Mesothelial cell of epicardium (in vitro differentiated cells): ENCODE measurements at places on chromosomes 4 and X. TPM values are rescaled to one million over a fixed set of nuclear protein-coding genes. Genes with fewer than 3 reads are reported as not detected.
A peak's percentile ranks its signal among the peaks of the same experiment; 100 is the strongest.

- H3K27me3 ChIP-seq, result no peaks in the 10 kb centered on the region
- H3K4me1 ChIP-seq, result no peaks in the 10 kb centered on the region
- H3K36me3 ChIP-seq, result no peaks in the 10 kb centered on the region
Observed at GRCh38 chrX:106707771-106708454, 18.6 kb upstream of the RNF128 start.

GRCh38 chr4:63315651-63316050, 1093.6 kb downstream of the TECRL start:
- no peak overlapping the region for H3K27ac ChIP-seq
- H3K36me3 ChIP-seq, result no peaks in the 10 kb centered on the region
- no peaks in the 10 kb centered on the region for H3K27me3 ChIP-seq
- no peak overlapping the region for H3K4me3 ChIP-seq
- peaks cover 7% of the 10 kb centered on the region for H3K4me1 ChIP-seq

DNA sequence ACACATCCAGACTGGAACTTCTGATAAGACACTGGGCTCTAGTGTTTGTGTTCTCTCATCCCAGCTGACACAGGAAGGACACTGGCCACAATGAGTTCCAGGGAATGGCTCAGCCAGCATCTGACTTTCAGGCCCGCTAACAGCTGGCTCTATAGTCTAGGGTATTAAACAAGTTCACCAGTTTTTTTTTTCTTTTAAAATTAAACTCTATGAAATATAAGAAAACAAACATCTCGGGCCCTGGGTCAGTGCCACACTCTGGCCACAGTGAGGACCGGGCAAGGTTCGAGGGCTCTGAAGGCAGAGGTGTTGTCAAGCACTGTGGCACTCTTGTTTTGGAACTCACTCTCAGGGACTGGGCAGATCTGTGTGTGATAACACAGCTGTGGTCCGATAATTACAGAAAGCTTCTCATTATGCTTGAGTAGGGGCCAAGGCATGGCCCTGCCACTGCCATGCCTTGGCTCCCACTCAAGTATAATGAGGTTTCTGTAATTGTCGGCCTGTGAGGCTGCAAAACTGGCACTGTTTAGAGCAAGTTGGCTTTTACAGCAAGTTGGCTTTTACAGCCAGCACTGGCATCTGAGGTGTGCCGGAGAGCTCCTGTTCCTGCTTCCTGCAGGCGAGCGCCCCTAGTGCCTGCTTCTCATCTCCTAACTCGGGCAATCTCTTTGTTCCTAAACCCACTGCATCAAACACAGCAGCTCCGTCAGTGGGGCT, 62.8 kb downstream of the PPP1R2C start:
- peak; percentile 29 for DNase-seq
- no peak overlapping the region for H3K27ac ChIP-seq
- H3K27me3 ChIP-seq, result no peaks in the 10 kb centered on the region
- H3K4me3 ChIP-seq, result no peak overlapping the region

DNA sequence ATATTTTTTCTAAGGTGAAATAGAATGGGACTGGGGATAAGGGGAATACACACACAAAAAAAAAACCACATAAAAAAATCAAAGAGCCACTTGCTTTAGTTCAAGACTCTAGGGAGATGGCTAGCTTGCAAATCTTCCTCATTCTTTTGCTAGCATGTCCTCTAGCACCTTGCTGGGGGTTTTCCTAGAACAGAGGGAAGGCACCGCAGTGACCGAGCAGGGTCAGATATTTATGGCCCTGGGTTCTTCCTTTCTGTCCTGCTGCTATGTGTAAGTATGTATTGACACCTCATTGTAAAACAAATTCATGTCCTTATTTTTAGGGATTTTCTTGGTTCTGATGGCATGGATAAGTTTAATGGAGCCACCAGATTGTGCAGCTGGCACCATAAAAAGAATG, 81.2 kb downstream of the SHISA3 start:
- no peaks in the 10 kb centered on the region for H3K27me3 ChIP-seq
- H3K4me1 ChIP-seq, result peaks cover 7% of the 10 kb centered on the region
- no peaks in the 10 kb centered on the region for H3K36me3 ChIP-seq
- H3K4me3 ChIP-seq, result no peak overlapping the region
- no peak overlapping the region for H3K27ac ChIP-seq
- DNase-seq, result no peak

DNA sequence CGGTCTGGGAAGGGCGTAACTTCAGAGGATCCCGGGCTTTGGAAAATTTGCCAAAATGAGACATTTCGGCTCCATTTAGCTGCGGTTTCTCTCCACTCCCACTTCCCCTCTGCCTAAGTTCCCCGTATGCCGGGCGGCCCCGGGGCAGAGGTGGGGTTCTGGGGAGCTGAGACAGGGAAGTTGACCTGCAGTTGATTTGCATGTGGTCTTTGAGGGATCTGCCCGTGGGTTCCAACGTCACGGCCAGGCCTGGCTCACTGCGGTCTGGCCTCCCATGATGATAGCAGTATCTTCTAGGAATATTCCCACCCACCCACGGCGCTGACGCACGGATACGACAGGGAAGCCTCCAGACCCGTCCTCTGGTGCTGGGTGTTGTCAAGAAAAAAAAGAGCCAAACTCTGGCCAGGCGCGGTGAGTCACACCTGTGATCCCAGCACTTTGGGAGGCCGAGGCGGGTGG, 27.3 kb upstream of the CRLF2 start:
- no peak overlapping the region for H3K4me3 ChIP-seq
- H3K4me1 ChIP-seq, result peaks cover 5% of the 10 kb centered on the region
- peaks cover 1% of the 10 kb centered on the region for H3K27me3 ChIP-seq
- no peaks in the 10 kb centered on the region for H3K36me3 ChIP-seq
- no peak overlapping the region for H3K27ac ChIP-seq

- H3K4me1 ChIP-seq, result peaks cover 5% of the 10 kb centered on the region
- H3K27me3 ChIP-seq, result peaks cover 2% of the 10 kb centered on the region
- H3K27ac ChIP-seq, result no peak overlapping the region
- no peaks in the 10 kb centered on the region for H3K36me3 ChIP-seq
- H3K4me3 ChIP-seq, result no peak overlapping the region
Observed at GRCh38 chr4:74314944-74315343, 6.7 kb downstream of the EPGN start.

DNA sequence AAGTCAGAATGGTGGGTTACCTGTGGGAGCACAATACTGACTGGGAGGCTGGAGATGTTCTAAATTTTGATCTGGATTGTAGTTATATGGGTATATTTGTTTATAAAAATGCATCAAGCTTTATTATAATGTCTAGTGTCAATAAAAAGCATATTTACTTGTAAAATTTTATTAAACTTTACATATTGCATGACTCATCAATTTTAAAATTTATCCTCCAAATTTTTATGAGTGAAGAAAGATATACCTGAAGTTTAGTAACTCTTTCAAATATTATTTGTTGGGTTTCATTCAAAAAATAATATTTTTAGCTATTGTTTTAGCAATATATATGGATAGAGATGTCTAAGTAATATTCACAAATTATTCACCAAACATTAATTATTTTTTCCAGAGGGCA, 103.0 kb downstream of the ANXA5 start:
- H3K27me3 ChIP-seq, result no peaks in the 10 kb centered on the region
- H3K36me3 ChIP-seq, result no peaks in the 10 kb centered on the region
- H3K4me3 ChIP-seq, result no peak overlapping the region
- H3K27ac ChIP-seq, result no peak overlapping the region

GRCh38 chr4:77617203-77617602, 11.6 kb downstream of the CXCL13 start:
- H3K27ac ChIP-seq, result no peak overlapping the region
- no peak for DNase-seq
- H3K4me1 ChIP-seq, result peaks cover 2% of the 10 kb centered on the region
- no peak overlapping the region for H3K4me3 ChIP-seq
- H3K36me3 ChIP-seq, result no peaks in the 10 kb centered on the region
- H3K27me3 ChIP-seq, result peaks cover 17% of the 10 kb centered on the region

GRCh38 chr4:161936625-161937550, 226.9 kb downstream of the FSTL5 start:
- no peak overlapping the region for H3K27ac ChIP-seq
- no peak overlapping the region for H3K4me3 ChIP-seq
- no peaks in the 10 kb centered on the region for H3K36me3 ChIP-seq
- DNase-seq, result no peak
- H3K27me3 ChIP-seq, result no peaks in the 10 kb centered on the region
- peaks cover 9% of the 10 kb centered on the region for H3K4me1 ChIP-seq

DNA sequence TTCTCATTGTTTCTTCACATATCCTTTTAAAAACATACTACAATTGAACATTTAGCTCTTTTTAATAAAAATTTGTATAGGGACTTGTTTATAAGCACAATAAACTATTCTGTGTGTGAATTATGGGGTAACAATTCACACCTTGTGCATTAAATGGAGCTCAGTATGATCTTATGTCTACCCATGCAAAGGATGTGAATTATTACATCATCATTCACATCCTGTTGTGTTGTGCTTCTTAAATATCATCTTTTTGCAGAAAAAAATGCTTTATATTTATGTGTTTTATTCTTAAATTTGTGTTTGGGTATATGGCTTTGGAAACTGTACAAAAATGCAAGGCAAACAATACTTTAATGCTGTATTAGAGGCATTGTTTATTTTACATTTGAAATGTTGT, 96.7 kb upstream of the PABPC4L start:
- peaks cover 3% of the 10 kb centered on the region for H3K4me1 ChIP-seq
- no peak overlapping the region for H3K27ac ChIP-seq
- no peak for DNase-seq
- no peaks in the 10 kb centered on the region for H3K27me3 ChIP-seq

GRCh38 chrX:10089378-10089795, 67.4 kb upstream of the CLCN4 start:
- DNase-seq, result no peak
- no peak overlapping the region for H3K4me3 ChIP-seq
- no peaks in the 10 kb centered on the region for H3K4me1 ChIP-seq
- no peak overlapping the region for H3K27ac ChIP-seq
- H3K36me3 ChIP-seq, result peaks cover 20% of the 10 kb centered on the region

- H3K4me3 ChIP-seq, result no peak overlapping the region
- no peaks in the 10 kb centered on the region for H3K4me1 ChIP-seq
- H3K27me3 ChIP-seq, result no peaks in the 10 kb centered on the region
- H3K36me3 ChIP-seq, result no peaks in the 10 kb centered on the region
- no peak for DNase-seq
- no peak overlapping the region for H3K27ac ChIP-seq
Observed at GRCh38 chrX:10395643-10396042, 224.7 kb downstream of the MID1 start.

GRCh38 chrX:16300831-16301230, 133.6 kb downstream of the MAGEB17 start:
- DNase-seq, result no peak
- H3K27me3 ChIP-seq, result no peaks in the 10 kb centered on the region
- no peak overlapping the region for H3K27ac ChIP-seq
- no peaks in the 10 kb centered on the region for H3K4me1 ChIP-seq
- H3K4me3 ChIP-seq, result no peak overlapping the region

- DNase-seq, result no peak
- H3K27ac ChIP-seq, result no peak overlapping the region
Observed at GRCh38 chr4:133102612-133103409, 46.3 kb upstream of the PCDH10 start.

GRCh38 chr4:95059663-95060062, 301.9 kb downstream of the BMPR1B start:
- no peak for DNase-seq
- no peak overlapping the region for H3K4me3 ChIP-seq
- H3K36me3 ChIP-seq, result no peaks in the 10 kb centered on the region

GRCh38 chrX:21993265-21993664, 38.9 kb upstream of the PHEX start:
- DNase-seq, result no peak
- no peak overlapping the region for H3K27ac ChIP-seq
- H3K27me3 ChIP-seq, result no peaks in the 10 kb centered on the region
- H3K4me1 ChIP-seq, result peaks cover 48% of the 10 kb centered on the region
- H3K4me3 ChIP-seq, result no peak overlapping the region

DNA sequence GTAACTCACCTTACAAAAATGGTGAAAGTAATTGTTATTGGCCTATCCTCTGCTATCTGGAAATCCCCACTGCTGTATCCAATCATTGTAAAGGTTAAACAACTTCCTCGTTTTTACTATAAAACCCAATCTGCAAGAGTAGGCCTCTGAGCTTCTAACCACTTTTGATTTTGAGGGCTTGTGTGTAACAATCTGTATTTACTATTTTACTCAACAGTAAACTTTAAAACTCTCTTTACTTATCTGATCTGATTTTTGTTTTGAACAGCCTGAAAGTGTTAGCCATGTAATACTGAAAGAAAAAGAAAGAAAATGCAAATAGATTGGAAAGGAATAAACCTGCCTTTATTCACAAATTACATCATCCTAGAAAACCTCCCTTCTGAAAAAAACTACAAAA, 63.1 kb downstream of the SLC10A7 start:
- no peaks in the 10 kb centered on the region for H3K36me3 ChIP-seq
- H3K27me3 ChIP-seq, result no peaks in the 10 kb centered on the region
- H3K4me1 ChIP-seq, result no peaks in the 10 kb centered on the region
- H3K4me3 ChIP-seq, result no peak overlapping the region

GRCh38 chrX:129549124-129549523, 9.1 kb downstream of the OCRL start:
- peak overlapping the region; percentile 54 for H3K27ac ChIP-seq
- H3K4me3 ChIP-seq, result no peak overlapping the region
- DNase-seq, result no peak
- peaks cover 22% of the 10 kb centered on the region for H3K36me3 ChIP-seq

DNA sequence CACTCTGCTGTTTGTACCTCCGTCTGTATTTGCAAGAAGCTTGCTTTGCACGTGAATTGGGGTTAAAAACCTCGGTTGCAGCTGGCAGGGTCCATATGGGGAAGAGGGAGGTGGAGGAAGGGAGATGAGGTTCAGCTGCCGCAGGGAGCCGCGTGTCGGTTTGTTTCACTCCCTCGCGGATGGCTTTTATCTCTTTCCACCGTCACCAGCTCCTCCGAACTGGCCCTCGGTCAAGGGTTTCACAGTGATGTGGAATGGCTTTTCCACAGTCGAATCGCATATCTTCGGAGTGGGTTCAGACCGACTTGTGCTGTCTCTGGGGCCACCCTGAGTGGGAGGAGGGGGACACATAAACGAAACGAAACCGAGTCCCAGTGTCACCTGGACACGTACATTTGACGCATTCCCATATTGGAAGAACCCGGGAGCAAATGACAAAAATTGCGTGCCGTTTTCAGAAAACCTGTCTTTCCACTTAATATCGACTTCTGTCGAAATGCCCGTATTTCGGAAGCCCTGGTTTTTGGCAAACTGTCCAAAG, 929 bp downstream of the ZBTB33 start:
- peaks cover 10% of the 10 kb centered on the region for H3K36me3 ChIP-seq
- H3K27ac ChIP-seq, result peak overlapping the region; percentile 96
- peak overlapping the region; percentile 90 for H3K4me3 ChIP-seq
- DNase-seq, result no peak
- H3K4me1 ChIP-seq, result peaks cover 5% of the 10 kb centered on the region

FGFBP2 gene
- total RNA-seq, result not detected in 3 replicates

WAS gene
- 1.4 to 2.2 TPM (median 1.5 TPM) in 3 replicates for total RNA-seq

KLF8 gene
- total RNA-seq, result 9.6 to 9.8 TPM (median 9.7 TPM) in 3 replicates

ADRA2C gene
- 1.8 to 2.1 TPM (median 1.9 TPM) in 3 replicates for total RNA-seq

GPR119 gene
- not detected in 3 replicates for total RNA-seq

DCAF12L1 gene
- 0.07 to 0.22 TPM (median 0.11 TPM) in 3 replicates for total RNA-seq

ZDHHC9 gene
- total RNA-seq, result 30.2 to 33.1 TPM (median 32.2 TPM) in 3 replicates

MAD2L1 gene
- 16.6 to 20.1 TPM (median 18.9 TPM) in 3 replicates for total RNA-seq

RGN gene
- total RNA-seq, result 0.61 to 1.2 TPM (median 1.2 TPM) in 3 replicates

RAB9B gene
- 1.6 to 1.9 TPM (median 1.9 TPM) in 3 replicates for total RNA-seq
